ENCODE measurements at places on chromosomes 11 and 22. TPM values are rescaled to one million over a fixed set of nuclear protein-coding genes. Genes with fewer than 3 reads are reported as not detected.

- DNase-seq: no peak
Observed at GRCh38 chr11:73384872-73385689, 8.9 kb downstream of the RELT start.

GRCh38 chr11:39374963-39375698, 2084.3 kb downstream of the LRRC4C start:
- DNase-seq: no peak

OR52H1 gene
- polyA plus RNA-seq: not detected

DNA sequence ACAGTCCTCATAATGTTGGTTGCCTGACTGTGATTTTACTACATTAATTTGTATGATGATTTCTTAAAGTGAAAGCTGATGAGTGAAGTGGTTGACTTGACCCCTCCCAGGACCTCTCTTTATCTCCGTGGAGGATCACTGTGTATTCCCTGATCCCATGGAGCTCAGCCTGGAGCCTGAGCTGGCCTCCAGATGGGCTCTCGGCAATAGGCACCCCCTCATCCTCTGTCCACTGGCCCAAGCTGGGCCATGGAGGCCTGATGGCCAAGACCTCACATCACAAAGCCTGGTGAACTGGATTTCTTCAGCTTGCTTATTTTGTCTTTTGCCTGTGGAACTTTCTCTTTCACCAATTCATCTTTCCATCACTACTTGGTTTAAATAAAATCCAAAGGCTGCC, 75.2 kb downstream of the WNT11 start:
- DNase-seq: no peak

MS4A6A gene
- polyA plus RNA-seq: 21.1 TPM

GRCh38 chr22:32246166-32246565, 9.0 kb downstream of the SLC5A4 start:
- no peak for DNase-seq

GRCh38 chr11:10209326-10209725, 84.7 kb downstream of the SBF2 start:
- DNase-seq: no peak

DNA sequence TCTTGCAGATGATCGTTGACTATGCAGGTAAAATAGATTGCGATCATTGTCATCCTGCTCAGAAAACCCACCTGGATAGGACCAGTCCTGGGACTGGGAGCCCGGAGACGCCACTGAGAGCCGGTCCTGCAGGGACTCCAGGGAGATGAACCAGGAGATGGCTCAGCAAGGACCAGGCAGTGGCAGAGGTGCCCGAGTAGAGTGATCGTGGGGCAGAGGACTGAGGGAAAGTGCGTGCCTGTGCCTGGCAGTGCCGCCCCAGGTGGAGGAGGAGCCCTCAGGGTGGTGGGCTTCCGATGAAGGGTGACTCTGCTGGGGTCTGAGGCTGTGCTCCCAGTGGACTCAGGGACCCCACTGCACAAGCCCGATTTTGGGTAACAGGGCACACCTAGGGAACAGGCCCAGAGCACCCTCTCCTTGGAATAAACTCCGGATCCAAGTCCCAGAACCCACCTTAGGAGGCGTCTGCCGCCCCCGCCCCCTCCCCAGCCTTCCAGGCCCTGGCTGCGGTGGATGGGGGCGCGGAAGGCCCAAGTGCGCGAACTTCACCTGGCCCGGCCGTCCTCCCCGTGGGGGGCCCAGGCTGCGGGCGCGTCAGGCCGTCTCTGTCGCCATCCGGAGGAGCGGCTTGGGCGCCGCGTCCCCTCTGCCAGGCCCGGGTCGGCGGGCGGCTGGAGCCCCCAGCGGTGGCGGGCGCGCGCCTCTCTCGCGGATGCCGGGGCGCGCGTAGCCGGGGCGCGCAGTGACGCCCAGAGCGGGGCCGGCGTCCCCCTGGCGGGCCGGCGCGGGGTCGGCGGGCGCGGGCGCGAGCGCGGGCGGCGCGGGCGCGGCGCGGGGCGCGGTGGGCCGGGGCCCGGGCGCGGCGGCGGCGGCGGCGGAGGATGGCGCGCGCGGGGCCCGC, 1338.8 kb downstream of the BRD1 start:
- DNase-seq: no peak
